ENCODE measurements at places on chromosomes 2 and 18.

- DNase-seq, result no peak
Measured at GRCh38 chr18:23220355-23220754, 85.1 kb downstream of the CABLES1 start.

DNA sequence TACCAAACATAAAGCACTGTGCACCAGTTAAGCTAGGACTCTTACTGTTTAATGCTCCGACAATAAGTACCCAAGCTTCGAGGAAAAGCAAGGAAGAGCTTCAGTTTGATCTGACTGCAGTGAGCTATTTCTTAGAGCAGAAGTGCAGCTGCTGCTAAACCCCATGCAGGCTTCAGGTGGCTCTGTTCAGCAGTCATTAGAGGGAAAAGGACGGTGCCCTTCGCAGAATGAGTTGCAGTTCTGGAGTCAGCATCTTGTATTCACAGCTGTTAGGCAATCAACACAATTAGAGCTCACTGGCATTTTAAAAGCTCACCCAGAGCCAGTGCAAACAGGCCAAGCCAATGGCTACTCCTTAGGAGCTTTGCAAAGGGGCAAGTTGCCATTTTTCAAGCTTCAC, 1.5 kb upstream of the CERKL start:
- no peak for DNase-seq

DNA sequence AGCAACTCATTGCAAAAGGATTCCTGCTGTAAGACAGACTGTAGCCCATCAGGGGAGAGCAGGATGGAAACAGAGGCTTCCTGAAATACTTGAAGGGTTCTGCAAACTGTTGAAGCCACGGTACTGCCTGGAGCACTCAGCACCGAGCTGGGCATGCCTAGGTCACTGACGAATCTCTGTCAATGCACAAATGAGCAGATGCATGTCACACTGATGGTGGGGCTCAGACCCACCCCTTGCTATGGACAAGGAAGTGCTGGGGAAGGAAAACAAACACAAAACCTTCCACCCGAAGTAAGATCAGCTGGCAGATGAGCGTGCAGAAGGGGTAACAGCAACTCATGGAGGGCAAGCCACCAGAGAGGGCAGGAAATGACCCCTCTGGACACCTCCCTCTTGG, 136.7 kb downstream of the BCL2 start:
- no peak for DNase-seq

- no peak for DNase-seq
Measured at GRCh38 chr18:24115628-24116027, 23.2 kb upstream of the CABYR start.

DNA sequence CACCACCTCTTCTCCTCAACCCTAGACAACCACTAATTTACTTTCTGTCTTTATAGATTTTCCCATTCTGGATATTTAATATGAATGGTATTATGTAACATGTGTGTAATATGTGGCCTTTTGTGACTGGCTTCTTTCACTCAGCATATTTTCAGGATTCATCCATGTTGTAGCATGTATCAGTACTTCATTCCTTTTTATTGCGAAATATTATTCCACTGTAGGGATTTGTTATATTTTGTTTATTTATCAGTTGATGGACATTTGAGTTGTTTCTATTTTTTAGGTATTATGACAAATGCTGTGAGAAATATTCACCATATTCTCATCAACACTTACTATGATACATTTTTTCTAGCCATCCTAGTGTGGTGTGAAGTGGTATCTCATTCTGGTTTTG, 138.8 kb upstream of the DLGAP1 start:
- DNase-seq, result no peak

DNA sequence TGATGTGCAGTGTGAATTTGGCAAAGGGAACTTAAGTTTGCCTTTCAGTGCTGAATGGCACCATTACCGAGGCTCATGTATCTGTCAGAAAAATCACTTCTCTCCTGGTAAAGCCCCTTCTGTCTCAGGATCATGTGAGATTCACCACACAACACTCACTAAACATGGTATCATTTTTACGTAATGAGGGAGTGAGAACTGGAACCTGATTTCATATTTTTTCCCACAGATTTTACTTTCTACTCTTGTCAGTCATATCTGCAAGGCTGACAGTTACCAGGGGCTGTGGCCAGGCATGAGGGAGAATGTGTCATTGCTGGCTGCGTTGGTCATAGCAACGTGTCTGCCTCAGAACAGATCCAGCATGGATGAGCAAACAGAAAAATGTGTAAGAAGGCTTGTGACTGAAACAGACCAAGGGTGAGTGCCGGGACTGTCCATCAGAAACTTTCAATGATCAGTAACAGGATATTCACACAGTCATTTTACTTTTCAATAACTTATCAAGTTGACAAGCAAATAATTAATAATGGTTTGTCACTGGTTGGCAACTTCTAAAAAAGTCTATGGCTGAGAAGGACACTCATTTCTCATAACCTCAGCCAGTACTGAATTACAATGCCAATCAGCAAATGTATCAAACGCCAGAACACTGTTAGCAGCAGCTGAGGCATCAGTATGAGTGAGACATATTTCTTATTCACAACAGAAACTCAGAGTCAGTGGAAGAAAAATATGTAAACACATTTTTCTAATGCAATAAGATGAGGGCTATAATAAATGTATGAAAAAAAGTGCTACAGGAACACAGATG, 100.5 kb downstream of the CDC42EP3 start:
- peak; percentile 90 for DNase-seq

- no peak for DNase-seq
Measured at GRCh38 chr2:196117214-196117705, 48.6 kb upstream of the DNAH7 start.

- DNase-seq, result peak; percentile 53
Measured at GRCh38 chr2:119126650-119127049, 31.9 kb downstream of the C1QL2 start.

DNA sequence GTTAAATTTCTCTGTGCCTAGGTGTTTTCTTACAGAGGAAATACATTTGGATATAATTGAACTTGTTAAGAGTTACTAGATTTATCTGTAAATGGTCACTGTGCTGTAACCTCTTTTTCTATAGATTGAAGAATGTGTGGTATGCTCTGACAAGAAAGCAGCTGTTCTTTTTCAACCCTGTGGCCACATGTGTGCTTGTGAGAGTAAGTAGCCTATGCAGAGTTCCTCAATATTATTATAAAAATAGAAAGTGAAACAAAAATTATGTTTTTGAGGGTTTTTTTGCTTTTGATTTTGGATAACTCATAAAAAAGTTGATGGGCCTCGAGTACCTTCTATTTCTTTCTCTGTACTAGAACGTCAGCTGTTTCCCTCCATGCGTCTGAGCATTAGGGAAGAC, 112.4 kb downstream of the MIB1 start:
- DNase-seq, result no peak

DNA sequence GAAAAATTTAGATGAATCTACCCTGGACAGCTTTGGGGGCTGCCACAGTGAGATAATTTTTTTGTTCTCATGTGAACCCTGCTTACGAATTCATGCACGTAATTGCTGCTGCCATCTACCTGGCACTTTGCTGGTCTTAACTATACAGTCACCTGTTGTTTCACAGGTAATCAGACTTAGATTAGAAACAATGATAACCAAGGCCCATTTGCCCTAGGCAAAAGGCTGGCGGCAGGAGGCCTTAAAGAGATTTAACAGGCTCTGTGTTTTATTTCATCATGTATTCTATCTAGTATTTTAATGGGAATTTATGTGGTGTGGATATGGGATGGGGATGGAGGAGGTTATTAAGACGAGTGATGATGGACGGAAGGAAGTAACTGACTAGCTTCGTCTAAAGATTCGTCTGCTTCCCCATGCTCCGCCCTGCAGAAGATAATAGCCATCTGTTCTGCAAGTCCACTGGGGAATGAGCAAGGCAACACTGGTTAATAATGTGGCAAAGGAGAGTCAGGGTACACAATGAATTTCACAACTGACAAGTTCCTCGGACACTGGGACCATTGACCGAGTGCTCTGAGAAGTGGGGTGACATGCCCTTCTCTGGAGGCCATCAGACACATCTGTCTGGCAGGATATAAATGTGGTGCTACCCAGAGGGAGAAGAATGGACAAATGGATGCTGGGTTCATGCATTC, 291.8 kb upstream of the TNP1 start:
- DNase-seq, result no peak

DNA sequence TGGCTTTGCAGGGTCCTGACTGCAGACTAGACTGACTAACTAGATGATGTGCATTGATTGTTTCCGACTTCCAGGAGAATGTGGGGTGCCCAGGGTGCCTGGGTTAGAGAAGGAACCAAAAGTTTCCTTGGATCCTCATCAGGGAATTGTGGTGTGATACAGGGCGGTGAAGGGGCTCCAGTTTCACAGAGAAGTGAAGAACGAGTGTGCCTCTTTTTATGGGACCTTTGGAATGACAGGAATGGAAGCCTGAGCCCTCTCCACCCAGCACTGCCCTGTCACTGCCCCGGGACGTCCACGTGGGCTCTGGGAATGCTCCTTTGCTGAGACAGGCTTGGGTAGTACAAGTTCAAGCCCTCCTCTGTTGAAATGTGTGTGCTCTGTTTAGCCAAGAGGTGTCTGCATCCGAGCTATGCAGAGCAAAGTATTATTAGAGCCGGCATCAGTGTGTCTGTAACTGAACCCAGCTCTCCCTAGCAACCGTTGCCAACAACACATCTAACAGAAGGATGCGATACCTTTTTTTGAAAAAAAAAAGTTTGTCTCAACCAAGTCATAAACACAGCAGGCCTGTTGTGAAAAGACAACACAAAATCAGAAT, 183.6 kb downstream of the SMAD7 start:
- DNase-seq, result peak; percentile 11

DNA sequence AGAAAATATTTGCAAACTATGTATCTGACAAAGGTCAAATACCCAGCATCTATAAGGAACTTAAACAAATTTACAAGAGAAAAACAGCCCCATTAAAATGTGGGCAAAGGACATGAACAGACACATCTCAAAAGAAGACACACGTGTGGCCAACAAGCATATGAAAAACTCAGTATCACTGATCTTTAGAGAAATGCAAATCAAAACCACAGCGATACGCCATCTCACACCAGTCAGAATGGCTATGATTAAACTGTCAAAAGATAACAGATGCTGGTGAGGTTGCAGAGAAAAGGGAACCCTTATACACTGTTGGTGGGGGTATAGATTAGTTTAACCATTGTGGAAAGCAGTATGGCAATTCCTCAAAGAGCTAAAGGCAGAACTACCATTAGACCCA, 64.3 kb upstream of the RBMS1 start:
- DNase-seq, result no peak

DNA sequence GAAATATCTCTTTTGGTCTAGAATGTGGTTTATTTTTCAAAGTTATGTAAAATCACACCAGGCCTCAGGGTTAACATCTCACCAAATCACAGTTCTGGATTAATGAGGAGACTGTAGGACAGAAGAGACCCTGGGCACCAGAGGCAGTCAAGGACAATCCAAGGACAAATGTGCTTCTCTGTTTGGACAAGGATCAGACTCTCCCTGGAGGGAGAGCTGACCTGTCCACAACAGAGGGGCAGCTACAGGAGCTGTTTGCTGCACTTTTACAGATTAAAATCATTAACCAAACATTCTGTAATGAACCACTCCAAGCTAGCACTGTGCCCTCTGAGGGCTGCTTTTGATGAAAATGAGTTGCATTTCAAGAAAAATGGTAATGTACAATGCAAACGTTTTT, 690.6 kb upstream of the SLC8A1 start:
- no peak for DNase-seq

DNA sequence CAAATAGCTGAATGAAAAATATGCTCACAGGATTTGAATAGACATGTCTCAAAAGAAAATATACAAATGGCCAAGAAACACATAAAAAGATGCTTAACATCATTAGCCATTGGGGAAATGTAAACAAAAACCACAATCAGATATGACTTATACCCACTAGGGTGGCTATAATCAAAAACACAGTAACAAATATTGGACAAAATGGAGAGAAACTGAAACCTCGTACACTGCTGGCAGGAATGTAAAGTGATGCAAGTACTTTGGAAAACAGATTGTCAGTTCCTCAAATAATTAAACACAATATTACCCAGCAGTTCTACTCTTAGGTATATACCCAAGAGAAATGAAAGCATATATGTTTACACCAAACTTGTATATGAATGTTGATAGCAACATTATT, 213.0 kb downstream of the PHLPP1 start:
- no peak for DNase-seq

All from activated CD4-positive, alpha-beta T cell treated with anti-CD3 and anti-CD28 coated beads, Interleukin-2, Interleukin-6, amounts not matched to agents 100 ng/mL and 50 ng/mL, durations not matched to agents 16 hours and 8 hours (primary cell).